ENCODE measurements at places on chromosomes 2 and 18.

DNA sequence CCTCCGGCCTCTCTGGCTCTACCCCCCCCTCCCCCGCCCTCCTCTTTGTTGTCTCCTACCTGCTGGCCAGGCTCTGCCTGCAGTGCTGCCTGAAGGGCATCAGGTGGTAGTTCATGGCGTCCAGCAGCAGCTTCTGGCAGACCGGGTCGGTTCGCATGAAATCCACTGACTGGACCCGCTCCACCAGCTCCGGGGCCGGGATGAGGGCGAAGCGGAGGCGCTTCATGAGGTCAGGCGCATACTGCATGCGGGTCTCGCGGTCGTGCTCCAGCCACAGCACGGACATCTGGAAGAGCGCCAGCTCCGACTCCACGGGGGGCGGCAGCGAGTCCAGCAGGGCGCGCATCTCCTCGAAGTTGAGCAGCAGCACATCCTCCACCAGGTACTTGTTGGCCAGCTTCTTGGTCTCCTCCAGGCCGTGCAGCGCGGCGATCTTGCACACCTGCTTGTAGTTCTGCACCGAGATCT, 3.2 kb downstream of the KLHL14 start:
- no peak for DNase-seq

- DNase-seq, result no peak
Measured at GRCh38 chr18:57771193-57771592, 31.9 kb downstream of the ATP8B1 start.

- no peak for DNase-seq
Measured at GRCh38 chr2:217058791-217059755, 199.2 kb upstream of the TNP1 start.

- DNase-seq, result no peak
Measured at GRCh38 chr2:102891296-102891695, 129.5 kb downstream of the TMEM182 start.

- no peak for DNase-seq
Measured at GRCh38 chr2:121776885-121777698, 21.6 kb downstream of the TSN start.

DNA sequence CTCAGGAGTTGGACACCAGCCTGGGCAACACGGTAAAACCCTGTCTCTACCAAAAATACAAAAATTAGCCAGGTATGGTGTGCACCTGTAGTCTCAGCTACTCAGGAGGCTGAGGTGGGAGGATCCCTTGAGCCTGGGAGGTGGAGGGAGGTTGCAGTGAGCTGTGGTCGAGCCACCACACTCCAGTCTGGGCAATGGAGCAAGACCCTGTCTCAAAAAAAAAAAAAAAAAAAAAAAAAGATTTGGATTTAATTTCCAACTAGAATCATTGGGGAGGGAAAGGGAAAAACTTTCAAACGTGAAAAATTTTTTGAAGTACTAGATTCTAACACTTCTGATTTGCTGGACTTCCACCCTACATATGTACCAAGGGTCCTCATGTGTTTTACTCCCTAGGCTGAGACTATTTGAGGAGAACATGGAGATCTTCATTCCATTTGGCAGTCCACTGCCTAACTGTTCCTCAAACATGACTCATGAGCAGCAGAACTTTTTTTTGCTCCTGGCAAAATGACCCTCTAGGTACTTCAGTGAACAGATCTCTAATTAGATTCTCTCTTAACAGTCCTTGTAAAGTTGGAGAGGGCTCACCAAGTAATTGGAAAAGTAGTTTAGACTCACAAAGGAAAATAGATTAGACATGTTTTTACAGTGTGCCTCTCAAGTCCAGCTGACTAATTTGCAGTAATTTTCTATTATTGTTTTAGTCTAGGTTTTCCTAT, 267.6 kb downstream of the METTL4 start:
- no peak for DNase-seq

- no peak for DNase-seq
Measured at GRCh38 chr2:202023198-202023903, 10.3 kb upstream of the FZD7 start.

- DNase-seq, result peak; percentile 48
Measured at GRCh38 chr2:134466141-134466540, 212.3 kb downstream of the MGAT5 start.

GRCh38 chr2:220300806-220301205, 673.4 kb downstream of the SLC4A3 start:
- DNase-seq, result no peak

- DNase-seq, result no peak
Measured at GRCh38 chr2:239307921-239308613, 92.8 kb downstream of the HDAC4 start.

GRCh38 chr2:227374158-227374557, 4.9 kb downstream of the TM4SF20 start:
- peak; percentile 46 for DNase-seq

DNA sequence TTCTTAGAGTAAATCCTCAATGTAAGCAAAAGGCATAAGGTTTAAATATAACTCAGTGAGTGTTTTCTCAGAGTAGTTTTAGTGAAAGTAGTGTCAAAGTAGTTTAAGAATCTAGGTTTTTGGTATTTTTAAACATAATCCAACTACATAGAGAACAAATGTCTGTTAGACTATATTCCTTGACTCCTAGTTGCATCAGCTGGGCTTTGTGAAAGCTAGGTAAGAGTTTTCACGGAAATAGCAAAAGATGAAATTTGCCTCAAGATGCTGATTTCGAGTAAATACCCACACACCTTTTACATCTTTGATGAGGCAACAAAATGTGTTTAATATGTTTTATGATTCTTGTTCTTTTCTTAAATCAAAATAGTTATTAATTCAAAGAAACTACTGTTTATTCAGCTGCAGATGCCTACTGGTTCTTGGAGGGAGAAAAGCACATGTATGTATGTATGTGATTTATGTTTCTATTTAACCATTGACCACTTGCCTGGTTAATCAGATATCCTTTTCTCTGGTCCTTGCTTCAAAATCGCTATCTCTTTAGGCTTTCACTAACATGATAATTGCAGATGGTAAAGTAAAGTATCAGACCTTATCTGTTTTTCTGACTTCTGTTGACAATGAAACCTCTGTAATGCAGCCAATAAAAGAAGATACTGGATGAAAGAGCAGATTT, 117.4 kb upstream of the NOSTRIN start:
- no peak for DNase-seq

- no peak for DNase-seq
Measured at GRCh38 chr18:13380691-13381070, 162.1 kb downstream of the LDLRAD4 start.

GRCh38 chr18:75691483-75691882, 264.0 kb upstream of the SMIM21 start:
- no peak for DNase-seq

DNA sequence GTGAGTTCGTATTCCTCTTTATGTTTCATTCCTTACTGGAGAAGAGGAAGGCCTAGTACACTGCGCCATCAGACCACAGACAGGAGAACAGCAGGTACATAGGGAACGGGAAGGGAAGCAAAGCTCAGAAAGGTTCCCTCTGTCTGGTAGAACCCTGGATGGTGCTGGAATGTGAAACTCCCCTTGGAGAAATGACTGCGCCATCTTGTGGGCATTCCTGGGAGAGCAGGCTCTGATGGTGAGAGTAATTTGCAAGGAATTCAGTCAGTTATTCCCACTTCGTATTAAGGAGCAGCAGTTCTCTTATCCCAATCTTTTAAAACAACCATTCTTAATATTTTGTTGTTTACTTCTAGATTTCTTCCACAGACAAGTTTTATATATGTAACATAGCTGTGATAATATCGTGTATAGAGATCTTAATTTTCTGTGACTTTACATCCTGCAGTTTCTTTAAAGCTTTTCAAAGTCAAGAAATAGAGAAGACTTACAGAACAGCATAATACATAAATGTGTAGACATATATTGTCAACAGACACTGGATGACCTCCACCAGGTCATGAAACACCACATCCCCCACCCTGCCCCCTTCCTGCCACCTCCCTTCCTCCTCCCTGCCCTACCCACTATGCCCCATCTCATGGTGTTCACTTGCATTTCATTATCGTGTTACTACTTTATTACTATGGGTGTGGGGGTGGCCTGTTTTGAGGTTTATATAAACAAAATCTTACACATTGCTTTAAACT, 83.9 kb downstream of the ARHGEF4 start:
- peak; percentile 58 for DNase-seq

GRCh38 chr2:6664332-6665061, 201.2 kb downstream of the CMPK2 start:
- no peak for DNase-seq

DNA sequence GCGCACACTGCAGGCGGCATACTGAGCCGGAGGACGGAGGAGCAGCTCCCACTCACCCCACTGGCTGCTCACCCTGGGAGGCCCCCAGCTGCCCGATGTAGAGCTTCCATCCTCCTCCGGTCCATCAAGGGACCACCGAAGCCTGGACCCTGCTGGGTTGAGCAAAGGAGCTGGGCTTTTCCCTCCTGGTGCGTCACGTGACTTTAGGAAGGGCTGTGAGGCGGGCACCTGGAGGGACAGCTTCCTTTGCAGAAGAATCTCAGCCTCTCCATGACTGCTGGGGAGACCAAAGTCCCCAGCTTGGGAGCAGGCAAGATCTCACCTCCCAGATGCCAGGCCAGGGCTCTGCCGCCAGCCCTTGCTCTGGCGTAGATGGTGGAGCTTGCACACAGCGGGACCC, 102.7 kb downstream of the TWIST2 start:
- no peak for DNase-seq

DNA sequence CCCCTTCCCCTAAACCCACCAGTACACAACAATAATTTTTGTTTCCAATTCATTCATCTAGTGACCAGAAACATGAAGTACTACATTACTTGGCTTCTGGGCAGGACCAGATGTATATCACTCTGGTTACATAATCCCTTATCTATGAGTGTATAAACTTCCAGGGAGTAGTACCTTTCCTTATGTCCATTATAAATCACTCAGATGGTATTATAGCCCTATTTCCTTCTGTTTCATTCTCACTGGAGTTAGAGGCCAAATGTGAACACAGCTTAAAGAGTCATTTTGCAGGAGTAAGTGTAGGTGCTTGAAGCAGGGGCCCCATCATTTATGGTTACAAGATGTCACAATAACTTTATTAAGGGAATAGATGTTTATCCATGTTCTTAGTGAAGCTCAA, 894.4 kb upstream of the NXPH2 start:
- DNase-seq, result no peak

DNA sequence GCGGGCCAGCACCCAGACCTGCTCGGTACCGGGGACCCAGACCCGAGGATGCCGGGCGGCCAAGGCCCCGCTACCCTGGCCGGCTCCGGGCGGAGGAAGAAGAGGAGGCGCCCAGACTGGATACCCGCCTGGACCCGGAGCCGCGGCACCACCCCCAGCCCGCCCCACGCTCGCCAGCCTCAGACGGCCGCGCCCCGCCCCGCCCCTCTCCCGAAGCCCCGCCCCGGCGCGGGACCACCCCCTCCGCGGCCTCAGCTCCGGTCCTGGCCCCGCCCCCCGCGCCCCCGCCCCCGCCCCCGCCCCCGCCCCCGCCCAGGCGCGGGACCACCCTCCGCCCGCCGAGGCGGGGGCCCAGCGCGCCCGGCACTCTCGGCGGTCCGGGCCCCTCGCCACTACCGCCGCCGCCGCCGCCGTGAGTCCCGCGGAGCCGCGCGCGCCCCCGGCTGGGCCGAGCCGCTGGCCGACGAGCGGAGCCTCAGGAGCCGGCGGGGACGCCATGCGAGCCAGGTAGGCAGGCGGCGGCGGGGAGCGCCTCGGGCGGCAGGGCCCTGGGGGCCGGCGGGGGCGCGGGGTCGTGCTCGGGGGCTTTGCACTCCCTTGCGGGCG, at the start of gene SH3BP4:
Gene SH3BP4, plus strand, starts transcription at position 354 of the 606 bp plus-strand sequence. CDS start 82,986 bp downstream, outside the sequence.
- peak; percentile 37 for DNase-seq

All from activated CD8-positive, alpha-beta T cell treated with anti-CD3 and anti-CD28 coated beads, Interleukin-2, amount 10 ng/mL, durations not matched to agents 7 days and 5 days (primary cell).